ENCODE measurements at places on chromosomes 4 and X.

DNA sequence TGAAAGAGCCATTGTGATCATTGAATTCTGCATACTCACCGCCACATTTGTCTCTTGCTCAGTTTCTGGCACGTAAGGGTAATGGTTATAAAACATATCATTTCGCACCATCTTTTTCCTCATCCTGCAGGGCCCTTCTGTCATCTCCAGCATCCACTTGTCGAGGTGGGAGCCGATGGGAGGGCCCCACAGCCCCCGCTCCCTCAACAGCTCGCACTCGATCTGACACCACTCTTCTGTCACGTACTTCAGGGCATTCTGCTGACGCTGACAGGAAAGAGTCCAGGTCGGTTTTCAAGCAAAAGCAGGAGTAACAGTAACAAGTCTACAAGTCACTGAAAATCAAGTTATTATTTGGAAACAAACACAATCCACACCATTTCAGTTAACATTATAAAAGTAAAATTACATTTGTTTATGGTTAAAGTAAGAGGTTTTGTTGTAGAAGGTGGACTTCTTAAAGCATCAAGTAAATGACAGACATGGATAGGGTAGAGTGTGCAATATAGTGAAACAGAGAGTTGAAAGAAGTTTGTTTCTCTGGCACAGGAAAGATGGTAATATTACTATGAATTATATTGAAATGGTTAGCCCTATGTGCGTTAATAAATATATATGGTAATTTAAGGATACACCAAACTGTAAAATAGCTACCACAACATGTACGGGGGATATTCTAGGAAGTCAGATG lies 150.6 kb downstream of the CDS1 start:
- no peak for DNase-seq

- DNase-seq = peak; percentile 15
These were observed 112.4 kb upstream of the SPRY1 start for GRCh38 chr4:123284168-123284567.

- no peak for DNase-seq
These were observed 72.0 kb downstream of the TMEM144 start for GRCh38 chr4:158282252-158282651.

DNA sequence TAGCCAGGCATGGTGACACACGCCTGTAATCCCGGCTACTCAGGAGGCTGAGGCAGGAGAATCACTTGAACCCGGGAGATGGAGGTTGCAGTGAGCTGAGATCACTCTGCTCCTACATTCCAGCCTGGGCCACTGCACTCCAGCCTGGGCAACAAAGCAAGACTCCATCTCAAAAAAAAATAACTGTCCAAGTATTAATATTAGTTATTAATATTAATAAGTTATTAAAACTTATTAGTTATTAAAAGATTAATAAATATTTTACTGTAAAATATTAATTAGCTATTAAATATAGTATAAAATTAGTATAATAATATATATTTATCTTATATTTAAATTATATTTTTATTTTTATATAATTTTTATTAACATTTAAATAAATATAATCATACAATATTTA lies 19.5 kb upstream of the NDST3 start:
- DNase-seq = no peak

GRCh38 chr4:17494258-17495190 lies 17.4 kb downstream of the QDPR start:
- no peak for DNase-seq
